Hippocampal formation (tissue), 2 donors: ENCODE measurements at places on chromosomes 7 and 10.

- no peak for DNase-seq
Observed at GRCh38 chr7:117225536-117225935, 97.3 kb downstream of the WNT2 start.

GRCh38 chr7:33221390-33221789, 92.0 kb downstream of the BBS9 start:
- DNase-seq = no peak

DNA sequence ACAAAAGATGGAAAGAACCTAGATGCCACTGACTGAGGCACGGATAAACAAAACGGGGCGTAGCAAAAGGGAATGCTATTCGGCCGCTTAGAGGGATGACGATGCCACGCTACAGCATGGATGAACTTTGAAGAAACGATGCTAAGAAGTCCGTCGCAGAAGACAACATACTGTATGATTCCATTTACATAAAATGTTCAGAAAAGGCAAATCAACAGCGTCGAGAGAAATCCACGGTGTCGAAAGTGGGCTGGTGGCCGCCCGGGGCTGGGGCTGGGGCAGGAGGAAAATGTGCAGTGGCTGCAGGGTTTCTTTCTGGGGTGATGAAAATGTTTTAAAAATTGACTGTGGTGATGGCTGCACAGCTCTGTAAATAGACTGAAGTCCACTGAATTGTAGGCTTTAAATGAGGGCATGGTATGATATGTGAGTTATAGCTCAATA, 24.1 kb downstream of the GNA12 start:
- DNase-seq = no peak

DNA sequence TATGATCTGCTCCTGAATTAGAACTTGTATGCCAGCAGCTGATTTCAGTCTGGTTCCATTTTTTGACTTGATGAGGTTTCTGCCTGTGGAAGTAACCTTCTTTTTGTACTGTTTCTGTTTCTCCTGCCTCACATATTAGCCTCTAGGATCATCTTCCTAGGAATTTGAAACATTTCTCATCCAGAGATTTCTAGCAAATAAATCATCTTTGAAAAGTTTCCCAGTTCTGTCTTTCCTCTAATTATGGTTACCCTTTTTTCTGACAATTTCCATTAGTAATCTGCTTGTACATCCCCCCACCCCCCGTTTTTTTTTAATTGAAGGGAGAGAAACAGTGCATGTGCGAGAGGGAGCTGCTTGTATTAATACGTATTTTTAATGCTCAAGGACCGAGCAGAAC, 92.2 kb downstream of the NRF1 start:
- DNase-seq = no peak

DNA sequence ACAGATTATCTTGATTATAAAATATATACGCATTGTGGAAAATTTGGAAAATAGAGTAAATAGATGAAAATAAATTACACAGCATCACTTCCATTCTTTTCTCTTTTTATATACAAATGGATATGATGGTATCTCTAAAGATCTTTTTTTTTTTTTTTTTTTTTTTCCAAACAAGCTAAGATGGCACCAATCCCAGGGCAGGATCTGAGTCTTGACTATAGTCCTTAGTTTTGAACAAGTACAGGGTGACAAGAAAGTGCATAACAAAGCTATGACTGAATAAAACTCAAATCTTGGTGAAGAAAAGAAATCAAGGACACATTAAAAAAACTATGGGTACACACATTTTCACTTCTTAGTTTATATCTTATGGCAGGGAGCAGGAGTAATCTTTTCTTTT, 42.6 kb upstream of the FAM133B start:
- DNase-seq = no peak

DNA sequence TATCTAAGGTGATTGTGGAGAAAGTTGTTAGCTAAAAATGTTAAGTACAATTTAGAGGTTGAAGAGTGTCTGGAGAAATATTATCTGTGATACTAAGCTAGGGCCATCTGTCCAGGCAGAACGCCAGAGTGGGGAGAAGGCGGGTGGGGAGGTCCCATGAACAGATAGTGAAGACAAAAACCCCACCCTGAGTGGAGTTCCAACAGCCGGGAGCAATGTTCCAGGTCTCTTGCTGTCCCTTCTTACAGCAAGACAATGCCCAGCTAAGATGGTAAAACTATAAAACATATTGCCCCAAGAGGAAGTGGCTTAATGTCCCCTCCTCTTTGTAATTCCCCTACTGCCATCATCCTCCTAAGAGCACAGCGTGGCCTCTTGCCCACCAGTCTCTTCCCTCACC, 10.4 kb upstream of the IL15RA start:
- no peak for DNase-seq

DNA sequence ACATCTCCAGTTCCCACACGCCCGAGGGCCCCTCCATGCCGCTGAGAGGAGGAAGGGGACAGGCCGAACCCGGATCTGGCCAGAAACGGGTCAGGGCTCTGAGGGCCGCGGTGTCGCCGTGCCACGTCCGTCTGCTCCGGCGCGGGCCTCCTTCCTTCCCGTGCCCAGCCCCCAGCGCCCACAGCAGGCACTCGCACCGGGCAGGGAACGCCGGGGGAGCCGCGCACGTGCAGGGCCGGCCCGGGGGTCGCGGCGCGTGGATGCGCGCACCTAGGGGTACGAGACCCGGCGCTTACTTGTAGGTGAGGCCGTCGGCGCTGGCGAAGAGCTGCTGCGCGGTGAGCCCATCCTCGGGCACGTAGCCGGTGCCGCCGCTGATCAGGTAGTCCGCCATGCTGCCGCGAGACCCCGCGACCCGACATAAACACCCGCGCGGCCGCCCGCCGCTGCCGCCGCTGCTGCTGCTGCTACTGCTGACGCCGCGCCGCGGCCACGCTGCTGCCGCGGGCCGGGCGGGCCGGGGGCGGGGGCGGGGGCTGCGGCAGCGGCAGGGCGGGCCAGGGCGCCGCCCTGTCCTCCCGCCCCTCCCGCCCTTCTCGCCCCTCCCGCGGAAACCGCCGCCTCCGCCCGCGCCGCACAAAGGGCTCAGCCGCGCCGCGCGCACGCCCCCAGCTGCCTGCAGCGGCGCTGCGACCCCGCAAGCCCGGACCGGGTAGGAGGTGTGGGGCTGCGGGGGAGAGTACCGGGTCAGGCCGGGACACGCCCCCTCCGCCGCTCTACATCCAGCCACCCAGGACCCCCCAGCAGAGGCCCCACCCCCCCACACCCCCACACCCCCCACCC, 4.1 kb downstream of the IMPDH1 start:
- DNase-seq = no peak

- no peak for DNase-seq
Observed at GRCh38 chr7:159007996-159008389, 136.7 kb downstream of the VIPR2 start.

DNA sequence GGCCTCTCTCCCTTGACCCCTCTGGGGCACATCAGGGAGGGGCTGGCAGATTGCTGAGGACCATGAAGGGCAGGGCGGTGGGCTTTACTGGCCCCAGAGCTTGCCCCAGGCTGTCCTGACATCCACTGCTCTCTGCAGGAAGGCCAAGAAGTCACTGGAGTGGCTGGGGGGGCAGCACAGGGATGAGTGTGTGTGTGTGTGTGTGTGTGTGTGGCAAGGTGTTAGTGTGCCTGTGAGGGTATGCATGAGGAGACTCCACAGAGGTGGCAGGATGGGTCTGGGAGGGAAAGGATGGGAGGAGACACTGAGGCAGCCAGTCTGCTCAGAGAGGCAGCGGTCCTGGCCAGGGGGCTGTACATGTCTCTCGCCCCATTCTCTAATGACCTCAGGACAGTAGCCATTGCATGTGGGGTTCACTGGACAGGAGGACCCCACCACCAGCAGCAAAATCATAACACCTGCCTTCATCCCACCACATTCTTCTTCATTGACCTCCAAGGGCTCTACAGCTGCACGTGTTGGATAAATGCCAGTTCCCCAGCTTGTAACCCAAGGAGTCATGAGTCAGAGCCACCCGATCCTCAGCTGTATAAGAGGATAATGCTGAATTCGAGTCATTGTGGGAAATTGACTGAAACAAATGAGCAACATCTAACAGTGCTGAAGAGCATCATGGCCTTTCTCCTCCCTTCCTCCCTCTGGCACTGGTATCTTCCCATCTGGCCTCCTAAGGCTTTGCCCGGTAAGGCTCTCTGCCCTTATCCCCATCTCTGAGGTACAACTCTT, 720.5 kb downstream of the GRID1 start:
- no peak for DNase-seq

DNA sequence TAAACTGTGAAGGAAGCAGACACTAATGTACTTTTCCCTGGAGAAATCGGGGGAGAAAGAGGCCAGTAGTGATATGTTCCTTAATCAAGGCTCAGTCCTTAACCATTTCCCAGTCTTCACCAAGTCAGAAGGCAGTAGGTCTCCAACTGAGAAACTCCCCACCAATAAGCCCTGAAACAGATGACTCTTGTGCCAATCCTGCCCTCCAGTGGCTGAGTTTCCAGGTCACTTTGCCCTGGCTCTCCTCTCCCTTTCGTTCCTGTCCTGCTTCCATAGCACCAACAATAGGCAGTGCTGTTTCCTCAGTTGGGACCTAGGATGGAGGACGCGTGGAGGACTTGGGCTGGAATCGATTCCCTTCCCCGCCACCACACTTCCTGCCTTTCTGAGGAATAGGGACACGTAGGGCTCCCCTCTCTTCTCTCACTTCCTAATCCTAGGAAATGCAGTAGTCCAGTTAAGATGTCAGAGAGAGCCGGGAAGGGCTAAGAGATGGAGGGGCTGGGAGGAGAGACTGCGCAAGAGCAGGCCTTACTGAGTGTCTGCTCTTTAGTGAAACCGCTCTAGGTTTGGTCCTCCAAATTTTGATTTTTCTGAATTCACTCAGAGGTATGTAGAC, 23.4 kb downstream of the ATOH7 start:
- DNase-seq = peak; percentile 66

- DNase-seq = no peak
Observed at GRCh38 chr10:63210611-63211196, 77.6 kb downstream of the NRBF2 start.

DNA sequence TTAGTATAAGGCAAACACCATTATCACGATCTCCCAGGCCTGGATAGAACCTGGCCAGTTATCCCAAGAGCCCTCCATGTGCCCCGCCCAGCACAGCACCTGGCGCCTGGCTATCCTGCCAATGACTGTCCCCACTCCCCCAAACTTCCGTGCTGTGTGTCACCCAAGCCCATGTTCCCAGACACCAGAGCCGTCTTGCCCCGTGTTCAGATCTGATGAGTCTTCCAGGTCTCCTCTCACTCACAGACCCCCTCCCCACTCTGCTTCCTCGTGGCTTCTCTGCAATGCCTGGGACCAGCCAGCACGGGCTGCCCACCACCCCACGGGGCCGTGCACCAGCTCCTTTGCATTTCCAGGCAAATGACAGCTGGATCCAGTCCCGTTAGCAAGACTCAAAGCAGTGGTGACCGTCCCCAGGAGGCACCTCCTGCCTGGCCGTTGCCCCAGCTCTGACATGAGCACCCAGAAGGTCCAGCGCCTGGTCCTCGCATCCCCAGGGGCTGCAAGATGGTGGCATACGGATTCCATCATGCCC, 43.8 kb upstream of the INPP5A start:
- no peak for DNase-seq

GRCh38 chr10:59324597-59324996, 37.8 kb downstream of the FAM13C start:
- no peak for DNase-seq

- DNase-seq = no peak
Observed at GRCh38 chr7:13908667-13909397, 80.6 kb downstream of the ETV1 start.

DNA sequence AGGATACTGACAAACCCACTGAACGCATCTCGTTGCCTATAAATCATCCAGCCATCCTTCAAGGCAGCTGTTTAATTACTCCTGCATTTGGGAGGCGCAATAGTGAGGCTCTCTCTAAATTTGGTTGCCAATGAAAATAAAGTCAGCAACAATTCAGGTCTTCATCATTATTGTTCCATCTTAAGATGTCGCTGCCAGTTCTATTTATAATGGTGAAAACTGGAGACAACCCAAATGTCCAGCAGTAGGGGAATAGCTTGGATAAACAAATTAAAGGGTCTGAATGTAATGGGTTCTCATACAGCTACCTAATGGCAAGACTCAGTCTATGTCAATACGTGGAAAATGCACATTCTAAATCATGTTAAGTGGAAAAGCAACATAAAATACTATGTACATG, 120.1 kb upstream of the PLXNA4 start:
- no peak for DNase-seq

DNA sequence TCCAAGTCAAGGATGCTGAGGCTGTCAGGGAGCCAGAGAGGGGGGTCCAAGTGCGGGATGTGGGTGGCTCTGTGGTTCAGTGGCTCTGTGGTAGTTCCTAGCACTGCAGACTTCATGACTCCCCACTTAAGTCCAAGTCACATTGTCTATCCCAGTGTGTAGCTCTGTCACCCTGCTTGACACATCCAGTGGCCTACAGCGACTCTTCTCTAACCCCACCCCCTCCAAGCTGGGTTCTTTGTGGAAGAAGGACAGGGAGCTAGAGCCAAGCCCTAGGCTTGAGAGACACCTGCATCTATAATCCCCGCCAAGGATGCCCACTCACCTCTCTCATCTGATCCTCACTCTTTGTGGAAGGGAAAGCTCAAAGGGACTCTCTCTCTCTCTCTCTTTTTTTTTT, 57.6 kb downstream of the ADCYAP1R1 start:
- DNase-seq = no peak

DNA sequence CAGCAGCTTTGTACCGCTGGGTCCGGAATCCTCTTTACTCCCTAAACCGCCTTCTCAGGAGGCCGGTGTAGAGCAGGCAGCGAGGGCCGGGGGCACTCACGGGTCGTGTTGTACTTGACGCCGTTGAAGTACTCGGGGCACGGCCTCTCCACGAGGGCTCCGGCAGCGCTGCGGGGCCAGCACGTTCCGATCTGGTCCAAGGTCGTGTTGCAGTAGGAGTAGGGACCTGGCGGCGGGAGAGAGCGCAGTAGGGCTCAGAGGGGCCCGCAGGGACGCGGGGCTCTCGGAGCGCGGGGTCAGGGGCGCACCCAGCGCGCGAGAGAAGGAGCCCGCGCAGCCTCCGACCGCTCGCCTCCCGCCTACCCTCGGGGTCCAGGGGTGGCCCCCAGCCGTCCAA, 443 bp downstream of the CRHR2 start:
- no peak for DNase-seq

- no peak for DNase-seq
Observed at GRCh38 chr10:132230557-132231210, 43.9 kb downstream of the DPYSL4 start.
